ENCODE measurements at places on chromosomes 16 and 17. TPM values are rescaled to one million over a fixed set of nuclear protein-coding genes. Genes with fewer than 3 reads are reported as not detected.

Gene EMP2
- 81.3 TPM for polyA plus RNA-seq

Gene TAX1BP3
- 47.5 TPM for polyA plus RNA-seq

Gene FAM171A2
- polyA plus RNA-seq = 166 TPM

DNA sequence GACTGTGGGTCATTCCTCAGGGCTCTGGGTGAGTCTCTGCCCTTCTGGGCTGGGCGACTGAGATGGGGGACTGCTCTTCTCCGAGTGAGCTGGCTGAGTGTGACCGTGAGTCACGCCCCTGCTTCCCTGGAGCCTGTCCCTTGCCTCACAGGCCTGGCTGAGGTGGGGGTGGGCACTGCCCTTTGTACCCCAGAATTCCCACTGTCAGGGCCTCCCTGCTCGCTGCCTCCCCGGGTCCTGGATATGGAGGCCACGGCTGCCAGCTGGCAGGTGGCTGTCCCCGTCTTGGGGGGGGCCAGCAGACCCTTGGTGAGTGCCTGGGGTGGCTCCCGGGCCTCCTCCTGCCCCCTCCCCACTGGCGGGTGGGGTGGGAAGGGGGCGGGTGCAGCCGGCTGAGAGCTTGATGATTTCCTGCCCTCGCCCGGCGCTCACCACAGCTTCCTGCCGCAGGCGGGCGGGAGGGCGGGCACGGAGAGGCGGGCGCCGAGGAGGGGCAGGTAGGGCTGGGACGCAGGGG is at the start of gene LAT:
TSS of gene LAT (plus strand) at position 434 of the 517 bp plus-strand sequence. CDS start 366 bp downstream, outside the sequence.
- DNase-seq = no peak

DNA sequence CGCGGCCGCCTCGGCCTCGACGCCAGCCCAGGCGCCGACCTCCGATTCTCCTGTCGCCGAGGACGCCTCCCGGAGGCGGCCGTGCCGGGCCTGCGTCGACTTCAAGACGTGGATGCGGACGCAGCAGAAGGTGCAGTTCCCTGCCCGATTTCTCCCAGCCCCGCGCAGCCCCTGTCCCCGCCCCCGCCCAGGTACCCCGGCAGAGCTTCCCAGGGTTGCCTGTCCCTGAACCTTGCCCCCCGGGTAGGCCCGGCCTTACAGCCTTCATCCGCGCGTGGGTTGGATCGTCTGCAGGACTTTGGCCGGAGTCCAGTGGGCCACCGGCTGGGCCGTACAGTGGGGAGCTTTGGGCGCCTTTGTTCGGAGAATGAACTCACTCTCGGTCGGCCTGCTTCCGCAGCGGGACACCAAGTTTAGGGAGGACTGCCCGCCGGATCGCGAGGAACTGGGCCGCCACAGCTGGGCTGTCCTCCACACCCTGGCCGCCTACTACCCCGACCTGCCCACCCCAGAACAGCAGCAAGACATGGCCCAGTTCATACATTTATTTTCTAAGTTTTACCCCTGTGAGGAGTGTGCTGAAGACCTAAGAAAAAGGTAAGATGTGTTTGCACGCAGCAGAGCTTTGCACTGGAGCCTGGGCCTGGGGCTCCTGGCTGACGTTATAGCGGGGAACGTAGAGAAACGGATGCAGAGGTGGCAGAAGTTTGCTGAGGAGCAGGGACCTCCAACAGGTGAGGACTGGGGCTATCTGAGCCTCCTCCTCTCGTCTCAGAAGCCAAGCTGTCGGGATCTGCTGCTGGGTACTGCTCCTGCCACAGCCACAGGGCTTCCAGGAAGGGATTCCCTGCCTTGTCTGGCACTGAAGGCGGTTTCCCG is 593 bp downstream of the GFER start:
- DNase-seq = no peak

DNA sequence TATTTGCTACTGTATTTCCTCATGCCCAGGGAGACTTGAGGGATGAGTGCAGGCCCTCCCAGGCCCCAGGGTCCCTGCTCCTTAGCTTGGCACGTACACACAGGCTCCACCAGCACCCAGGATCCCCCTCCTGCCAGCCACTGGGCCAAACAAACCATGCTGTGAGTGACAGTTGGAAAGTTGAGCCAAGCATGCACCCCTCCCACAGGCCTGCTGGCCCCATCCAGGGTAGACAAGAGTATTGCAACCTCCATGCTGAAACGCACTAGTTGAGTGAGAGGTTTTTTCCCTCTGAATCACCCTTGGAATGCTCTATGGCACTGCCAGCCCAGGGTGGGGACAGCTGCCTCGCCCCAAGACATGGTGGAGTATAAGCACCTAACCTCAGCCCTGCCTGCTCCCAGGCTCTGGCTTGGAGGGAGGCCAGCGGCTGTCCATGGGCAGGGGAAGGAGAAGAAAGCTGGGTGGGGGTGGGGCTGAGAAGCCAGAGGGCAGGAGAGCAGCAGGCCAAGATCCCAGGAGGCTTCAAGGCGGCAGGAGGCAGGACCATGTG is 49.6 kb downstream of the PITPNM3 start:
- no peak for DNase-seq

DNA sequence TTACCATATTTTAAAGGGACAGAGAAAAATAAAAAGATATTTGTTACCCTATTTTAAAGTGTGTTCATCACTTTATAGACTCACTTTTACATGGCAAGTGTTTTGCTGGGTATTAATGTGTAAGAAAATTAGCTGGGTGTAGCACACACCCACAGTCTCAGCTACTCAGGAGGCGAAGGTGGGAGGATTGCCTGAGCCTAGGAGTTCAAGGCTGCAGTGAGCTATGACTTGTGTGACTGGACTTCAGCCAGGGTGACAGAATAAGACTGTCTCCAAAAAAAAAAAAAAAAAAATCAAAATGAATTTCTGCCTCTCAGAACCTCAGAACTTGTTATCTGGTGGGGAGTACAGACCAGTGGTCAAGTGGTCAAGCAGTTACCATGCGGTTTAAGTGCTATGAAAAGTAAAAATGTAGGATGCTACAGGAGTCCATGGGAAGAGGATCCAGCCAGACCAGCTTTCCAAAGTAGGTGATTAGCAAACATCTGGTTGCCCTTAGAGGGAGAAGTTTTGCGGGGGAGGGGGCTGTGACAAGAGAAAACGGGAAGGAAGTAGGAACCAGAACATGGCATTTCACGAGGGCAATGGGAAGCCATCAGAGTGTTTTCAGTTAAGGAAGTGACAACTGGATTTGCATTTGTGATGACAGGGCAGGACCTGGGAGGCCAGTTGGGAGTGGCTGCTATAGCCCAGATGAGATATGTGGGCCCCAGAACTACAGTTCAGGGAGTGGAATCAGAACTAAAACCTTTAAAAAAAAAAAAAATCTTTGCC is 13.9 kb downstream of the CNEP1R1 start:
- peak; percentile 21 for DNase-seq

DNA sequence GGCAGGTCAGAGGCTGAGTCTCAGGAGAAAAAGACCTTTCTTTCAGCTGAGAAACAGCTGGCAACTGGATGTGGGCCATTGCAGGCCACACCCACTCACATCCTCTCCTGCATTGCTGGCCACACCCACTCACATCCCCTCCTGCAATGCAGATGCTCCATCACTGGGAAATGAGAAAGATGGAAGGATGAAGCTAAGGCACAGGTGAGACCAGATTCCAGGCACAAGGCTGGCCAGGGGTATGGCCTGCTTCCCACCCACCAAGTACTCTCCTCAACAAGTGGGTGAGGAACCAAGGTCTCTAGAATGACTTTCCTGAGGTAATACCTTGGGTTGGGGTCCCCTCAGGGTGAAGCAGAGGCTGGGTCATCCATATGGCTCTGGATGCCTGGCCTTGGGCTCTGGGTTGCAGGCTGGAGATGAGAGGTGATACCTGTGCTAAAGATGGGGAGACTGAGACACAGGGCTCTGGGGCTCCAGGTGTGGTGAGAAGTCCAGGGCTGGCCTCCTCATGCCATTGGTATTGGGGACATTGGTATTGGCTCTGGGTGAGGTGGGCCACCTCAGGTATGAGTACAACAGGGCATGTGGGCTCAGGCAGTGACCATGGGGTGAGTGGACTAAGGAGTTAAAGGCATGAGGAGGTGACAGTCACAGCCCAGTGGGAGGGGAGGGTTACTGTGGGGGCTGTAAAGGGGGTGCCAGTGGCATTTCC is 1726.8 kb downstream of the TP53TG3F start:
- DNase-seq = no peak

DNA sequence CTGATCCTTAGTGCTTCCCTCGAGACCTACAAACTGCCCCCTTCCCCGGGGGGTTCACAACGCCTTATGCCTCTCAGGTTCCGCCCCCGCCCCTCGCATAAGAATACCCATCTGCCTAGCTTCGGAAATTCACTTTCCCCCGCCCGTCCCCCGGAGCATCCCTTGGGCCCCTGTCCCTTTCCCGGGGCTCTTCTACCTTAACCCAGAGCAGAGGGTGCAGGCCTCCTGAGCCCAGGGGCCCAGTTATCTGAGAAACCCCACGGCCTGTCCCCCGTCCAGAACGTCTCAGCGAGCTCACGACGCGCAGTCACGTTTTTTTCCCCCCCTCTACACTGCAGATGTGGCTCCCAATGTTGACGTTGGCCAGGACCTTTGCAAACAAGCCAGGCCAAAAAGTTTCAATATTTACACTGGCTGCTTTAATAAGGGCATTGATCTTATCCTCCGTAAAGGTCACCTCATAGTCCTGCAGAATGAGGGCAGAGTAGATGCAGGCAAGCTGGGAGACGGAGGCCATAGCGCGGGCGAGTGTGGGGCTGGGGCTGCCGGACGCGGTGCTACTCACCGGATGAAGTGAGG is 1.4 kb upstream of the NBR1 start:
- DNase-seq = no peak

DNA sequence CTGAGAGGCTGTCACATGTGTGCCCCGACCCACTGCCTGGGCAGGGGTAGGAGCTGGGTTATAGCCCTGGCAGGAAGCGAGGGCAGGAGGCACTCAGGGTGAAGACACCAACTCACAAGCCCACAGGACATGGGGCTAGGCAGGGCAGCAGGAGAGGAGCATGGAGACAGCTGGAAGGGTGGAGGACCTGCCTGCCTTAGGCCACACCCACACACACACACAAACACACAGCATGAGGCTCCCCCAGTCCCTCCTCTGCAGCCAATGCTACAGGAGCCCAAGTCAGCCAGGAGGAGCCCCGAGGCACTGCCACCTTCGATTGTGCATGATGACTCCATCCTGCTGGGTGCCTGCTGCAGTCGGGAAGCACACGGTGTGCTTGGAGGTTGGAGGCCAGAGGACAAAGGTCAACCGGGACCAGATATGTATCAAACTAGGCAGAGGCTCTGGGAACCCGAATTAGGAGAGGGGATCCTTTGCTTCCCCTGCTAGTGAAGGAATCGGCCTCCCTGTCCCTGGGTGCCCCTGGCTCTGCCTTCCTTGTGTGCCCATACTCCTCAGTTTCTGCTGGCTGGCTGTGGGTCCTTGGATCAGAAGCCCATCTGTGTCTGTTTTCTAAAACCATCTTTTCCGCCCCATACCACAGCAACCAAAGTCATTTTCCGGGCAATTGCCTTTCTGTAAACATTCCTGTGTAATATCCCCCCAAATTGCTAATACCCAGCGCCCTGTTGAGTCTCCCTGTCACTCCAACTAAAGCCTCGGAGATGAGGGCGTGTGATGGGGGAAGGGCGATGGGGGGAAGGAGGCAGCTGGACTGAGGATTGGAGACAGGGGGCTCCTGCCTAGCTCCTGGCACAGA is 20.5 kb downstream of the SRCIN1 start:
- DNase-seq = no peak

- no peak for DNase-seq
Observed at GRCh38 chr16:27966756-27967155, 96.8 kb downstream of the GSG1L start.

GRCh38 chr16:67872131-67872630 is 671 bp upstream of the EDC4 start:
- DNase-seq = no peak

DNA sequence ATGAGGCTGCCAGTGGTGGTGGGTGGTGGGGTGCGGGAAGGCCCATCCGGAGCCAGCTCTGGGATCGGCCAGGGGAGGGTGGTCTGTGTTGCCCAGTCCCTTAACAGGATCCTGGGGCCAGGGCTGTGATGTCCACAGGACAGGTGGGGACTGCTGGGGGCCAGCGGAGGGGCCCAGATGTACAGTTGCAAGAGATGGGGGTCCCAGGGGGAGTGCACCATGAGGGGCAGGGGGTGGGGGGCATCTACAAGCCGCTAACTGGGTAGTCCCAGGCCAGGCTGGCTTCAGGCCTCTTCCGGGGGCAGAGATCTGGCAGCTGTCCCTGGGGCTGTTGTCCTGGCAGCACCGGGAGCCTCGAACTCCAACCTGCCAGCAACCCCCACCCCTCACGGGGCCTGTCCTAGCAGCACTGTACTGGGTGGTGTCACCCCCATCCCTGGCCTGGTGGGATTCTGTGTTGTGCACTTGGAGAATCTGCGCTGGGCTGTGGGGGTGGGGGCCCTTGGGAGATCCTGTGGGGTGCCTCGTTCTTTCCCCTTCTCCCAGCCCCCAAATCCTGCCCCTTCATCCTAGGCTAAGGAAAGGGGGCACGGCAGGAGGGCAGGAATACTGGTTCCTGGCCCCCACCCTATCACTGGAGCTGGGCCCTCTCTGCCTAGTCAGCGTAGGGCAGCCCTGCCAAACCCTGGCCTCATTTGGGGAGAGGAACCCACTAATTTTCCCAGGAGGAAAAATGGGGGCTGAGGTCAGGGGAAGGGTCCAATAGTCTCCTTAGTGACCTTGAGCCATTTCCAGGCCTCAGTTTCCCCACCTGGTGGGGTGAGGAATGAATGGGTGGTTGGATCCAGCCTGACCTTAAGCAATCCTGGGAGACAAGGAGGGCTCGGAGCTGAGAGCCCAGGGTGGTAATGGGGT is 1.4 kb downstream of the MTSS2 start:
- no peak for DNase-seq

GRCh38 chr16:89319886-89320781 is 102.6 kb downstream of the ZNF778 start:
- DNase-seq = peak; percentile 32

- DNase-seq = no peak
Observed at GRCh38 chr17:77465358-77466041, 324.7 kb downstream of the SEC14L1 start.

GRCh38 chr16:56643080-56643778 is 4.8 kb downstream of the MT1A start:
- no peak for DNase-seq

DNA sequence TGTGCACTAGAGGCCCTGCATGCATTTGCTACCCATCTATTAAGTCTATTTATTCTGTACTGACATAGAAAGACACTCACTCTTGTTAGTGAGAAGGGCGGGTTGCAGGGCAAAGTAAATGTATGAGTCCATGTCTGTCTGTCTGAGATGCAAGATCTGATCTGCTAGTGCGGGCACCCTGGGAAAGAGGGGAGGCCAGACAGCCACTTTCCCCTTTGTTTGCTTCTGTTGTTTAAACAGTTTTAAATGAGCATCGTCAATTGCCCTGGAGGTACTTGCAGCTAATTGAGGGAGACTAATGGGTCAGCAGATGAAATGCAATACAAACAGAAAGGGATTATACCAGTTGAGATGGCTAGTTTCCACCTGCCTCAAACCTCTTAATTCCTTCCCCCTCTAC is 24.9 kb downstream of the SCNN1G start:
- DNase-seq = no peak

Measured in hindlimb muscle (tissue), 1 donor.